ENCODE measurements at places on chromosomes 12 and 14.

GRCh38 chr12:47773062-47773857 lies at the start of gene SLC48A1:
Gene SLC48A1 (plus strand): TSS chr12:47773238. CDS start chr12:47773305, 67 bp downstream.
- DNase-seq: no peak

- DNase-seq: no peak
These were observed 479.7 kb upstream of the TBX3 start for GRCh38 chr12:115163710-115164109.

DNA sequence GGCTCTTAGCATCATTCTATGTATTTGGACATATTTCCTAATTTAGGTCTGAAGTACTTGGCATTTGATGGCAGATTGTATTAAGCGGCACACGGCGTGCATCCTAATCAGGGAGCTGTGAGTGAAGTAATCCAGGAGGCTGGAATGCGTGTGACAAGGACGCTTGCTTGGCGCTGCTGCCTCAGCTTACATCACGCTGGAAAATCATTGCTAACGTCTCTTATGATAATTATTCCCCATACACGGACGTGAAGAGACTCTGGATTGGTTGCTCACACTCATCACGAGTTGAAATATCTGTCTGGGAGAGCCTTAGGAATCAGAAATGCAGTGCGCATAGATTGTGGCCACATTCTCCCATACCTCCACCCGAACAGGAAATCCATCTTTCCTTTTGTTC lies 85.3 kb downstream of the FBXW8 start:
- no peak for DNase-seq

DNA sequence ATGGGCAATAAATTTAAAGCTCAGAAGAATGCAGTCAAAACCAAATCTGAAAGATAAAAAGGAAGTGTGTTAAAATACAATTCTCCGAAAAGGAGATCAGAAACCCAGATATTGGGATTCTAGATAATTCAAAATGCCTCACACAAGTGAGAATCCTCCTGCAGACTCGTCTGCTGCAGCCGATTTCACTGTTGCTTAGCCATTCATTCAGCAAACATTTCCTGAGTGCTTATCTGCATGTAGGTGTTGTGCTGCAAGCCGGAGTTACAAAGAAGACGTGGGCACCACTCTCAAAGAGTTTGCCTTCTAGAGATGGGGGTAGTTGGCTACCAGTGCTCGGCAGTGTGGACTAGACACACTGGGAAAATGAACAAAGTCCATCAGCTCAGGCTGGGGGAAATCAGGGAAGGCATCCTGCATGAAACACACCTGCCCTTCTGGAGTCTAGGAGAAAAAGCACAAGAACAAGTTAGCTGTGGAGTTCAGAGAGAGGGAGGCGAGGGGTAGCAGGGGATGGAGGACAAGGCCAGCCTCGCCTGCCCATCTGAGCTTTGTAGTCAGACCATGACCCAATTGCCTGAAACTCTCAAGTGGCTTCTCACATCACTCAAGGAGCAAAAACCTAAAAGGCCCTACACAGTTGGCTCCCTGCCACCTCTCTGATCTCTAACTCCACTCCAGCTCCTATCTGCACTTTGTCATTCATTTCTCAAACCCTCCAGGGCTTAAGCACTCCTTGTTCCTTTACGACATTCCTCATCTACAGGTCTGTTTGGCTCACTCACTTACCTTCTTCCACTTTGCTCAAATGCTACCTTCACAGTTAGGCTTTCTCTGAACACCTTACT lies 310.0 kb upstream of the DDHD1 start:
- no peak for DNase-seq

DNA sequence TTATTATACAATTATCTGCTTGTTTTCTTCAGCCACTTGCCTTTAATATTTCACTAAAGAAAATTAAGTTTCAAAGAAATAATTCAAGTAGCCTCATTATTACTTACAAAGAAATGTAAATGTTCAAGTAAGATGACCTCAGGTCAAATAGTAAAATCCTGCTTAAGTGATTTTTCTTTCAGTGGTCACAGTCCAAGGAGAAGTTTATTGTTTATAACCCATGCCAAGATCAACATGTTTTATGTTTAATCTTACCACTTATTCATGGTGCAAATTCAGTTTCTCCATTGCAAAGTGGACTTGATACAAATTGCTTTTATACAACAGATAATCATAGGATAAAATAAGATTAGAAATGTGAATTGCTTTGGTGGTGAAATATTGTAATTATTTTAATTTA lies 370.2 kb upstream of the FLRT2 start:
- DNase-seq: no peak

DNA sequence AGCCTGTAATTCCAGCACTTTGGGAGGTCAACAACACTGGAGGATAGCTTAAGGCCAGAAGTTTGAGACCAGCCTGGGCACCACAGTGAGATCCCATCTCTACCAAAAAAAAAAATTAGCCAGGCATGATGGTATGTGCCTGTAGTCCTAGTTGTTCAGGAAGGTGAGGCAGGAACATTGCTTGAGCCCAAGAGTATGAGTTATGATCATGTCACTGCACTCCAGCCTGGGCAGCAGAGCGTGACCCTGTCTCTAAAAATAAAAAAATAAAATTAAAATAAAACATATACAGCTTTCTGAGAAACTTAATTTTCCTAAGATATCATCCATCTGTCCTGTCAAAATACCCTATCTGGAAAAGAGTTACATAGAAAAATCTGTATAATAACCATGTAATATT lies 38.9 kb downstream of the EML5 start:
- DNase-seq: no peak

DNA sequence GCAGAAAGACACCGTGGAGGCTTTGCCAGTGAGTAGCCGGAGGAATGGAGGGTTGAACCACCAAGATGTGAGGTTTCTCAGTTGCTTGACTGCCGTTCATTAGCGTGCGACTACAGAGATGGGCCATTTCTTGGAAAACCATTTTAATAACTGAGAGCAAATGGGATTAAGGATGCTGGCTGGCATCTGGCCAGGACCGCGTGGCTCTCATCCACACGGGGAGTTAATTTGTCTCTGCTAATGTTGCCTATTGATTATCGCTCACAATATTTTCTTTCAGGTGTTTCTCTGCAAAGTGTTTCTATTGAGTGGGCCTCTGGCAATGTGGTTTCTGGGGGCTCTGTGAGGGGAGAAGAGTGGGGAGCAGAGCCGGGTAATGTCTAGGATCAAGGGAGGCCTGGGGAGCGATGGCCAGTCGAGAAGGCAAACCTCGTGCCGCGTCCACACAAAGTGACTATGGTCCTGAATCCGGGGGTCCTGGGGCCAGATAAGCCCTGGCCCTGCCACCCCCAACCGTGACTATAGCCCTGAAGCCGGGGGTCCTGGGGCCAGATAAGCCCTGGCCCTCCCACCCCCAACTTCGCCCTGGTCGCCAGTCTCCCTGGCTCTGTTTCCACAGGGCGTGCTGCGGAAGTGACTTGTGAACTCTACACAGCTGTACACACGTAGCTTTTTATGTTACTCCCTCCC lies 110.6 kb downstream of the PRMT8 start:
- DNase-seq: no peak

DNA sequence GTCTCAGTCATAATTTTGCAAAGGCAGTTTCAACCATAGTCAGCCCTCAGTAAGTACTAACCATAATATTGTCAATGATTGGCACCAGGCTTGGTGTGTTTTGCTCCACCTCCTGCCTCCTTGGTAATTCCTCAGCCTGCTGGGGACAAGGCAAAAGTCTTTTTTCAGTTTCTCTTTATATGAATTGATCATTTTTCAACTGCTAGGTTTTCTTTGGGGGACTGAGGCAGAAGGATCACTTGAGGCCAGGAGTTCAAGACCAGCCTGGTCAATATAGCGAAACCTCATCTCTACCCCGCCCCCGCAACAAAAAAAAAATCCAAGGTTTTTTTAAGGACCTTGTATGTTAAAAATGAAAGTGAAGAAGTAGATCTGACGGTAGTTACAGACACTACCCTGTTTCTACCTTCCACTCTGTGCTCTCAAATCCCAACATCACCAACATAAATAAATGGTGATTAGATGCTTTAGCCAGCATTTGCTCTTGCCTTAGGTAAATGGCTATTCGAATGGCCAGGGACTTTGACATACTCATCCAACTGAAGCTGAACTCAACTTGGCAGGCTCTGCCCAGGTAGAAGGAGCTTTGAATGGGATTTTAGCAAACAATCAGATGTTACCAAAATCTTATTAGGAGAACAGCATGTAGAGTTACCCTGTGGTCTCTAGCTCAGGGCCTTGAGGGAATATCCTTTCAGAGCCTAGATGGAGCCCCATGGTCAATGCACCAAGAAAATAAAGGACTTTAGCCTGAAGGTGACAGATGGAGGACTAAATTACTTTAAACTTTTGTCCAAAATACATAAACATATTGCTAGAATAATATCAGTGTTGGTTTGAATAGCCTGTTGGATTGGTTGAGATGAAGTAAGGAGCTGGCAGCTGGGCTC lies 126.9 kb upstream of the AMIGO2 start:
- no peak for DNase-seq

- no peak for DNase-seq
These were observed 8.3 kb downstream of the BDKRB2 start for GRCh38 chr14:96212896-96213295.

DNA sequence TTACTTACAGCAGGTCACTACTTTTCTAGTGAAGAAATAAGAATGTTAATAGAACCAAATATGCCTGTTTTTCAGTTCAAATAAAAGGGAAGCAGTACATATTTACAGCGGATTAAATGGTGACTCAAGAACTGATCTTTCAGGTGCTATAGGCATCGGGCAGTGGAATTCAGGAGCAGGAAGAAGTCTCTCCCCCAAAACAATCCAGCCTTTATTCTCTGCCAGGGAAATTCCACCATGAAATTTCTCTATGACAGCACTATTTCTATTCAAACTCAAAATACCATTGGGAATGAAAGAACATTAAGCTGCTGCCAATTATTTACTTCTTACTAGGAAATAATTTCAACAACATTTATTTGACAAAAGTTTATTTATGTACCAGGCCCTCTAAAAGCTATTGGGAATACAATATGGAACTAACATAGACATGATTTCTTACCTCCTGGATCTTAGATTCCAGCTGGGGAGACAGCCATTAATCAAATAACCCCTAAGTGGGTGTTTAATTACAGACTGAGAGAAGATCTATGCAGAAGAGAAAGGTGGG lies 60.3 kb upstream of the KRR1 start:
- no peak for DNase-seq

GRCh38 chr12:108215458-108215857 lies 86.4 kb downstream of the WSCD2 start:
- no peak for DNase-seq

GRCh38 chr12:6534695-6534944 lies 303 bp downstream of the GAPDH start:
- DNase-seq: no peak

- DNase-seq: no peak
These were observed 35.2 kb downstream of the HELB start for GRCh38 chr12:66337381-66338010.

- DNase-seq: no peak
These were observed 109.8 kb downstream of the SCAF11 start for GRCh38 chr12:45880533-45880932.

GRCh38 chr12:14958361-14959125 lies 2.9 kb downstream of the ARHGDIB start:
- no peak for DNase-seq

Data from HS-27A (cell line).